Activated naive CD4-positive, alpha-beta T cell treated with anti-CD3 and anti-CD28 coated beads, Interleukin-2, amount 10 ng/mL, durations not matched to agents 7 days and 5 days (primary cell): ENCODE measurements at places on chromosomes 6 and 20.

- no peaks in the 10 kb centered on the region for H3K36me3 ChIP-seq
- H3K27me3 ChIP-seq: peaks cover 42% of the 10 kb centered on the region
- no peaks in the 10 kb centered on the region for H3K4me1 ChIP-seq
- H3K4me3 ChIP-seq: no peak overlapping the region
Measured at GRCh38 chr6:43972913-43973300, 154.3 kb downstream of the MRPL14 start.

- H3K27me3 ChIP-seq: no peaks in the 10 kb centered on the region
- no peaks in the 10 kb centered on the region for H3K4me1 ChIP-seq
- no peak overlapping the region for H3K27ac ChIP-seq
- no peaks in the 10 kb centered on the region for H3K36me3 ChIP-seq
- no peak for DNase-seq
Measured at GRCh38 chr6:145627451-145627850, 107.9 kb downstream of the EPM2A start.

DNA sequence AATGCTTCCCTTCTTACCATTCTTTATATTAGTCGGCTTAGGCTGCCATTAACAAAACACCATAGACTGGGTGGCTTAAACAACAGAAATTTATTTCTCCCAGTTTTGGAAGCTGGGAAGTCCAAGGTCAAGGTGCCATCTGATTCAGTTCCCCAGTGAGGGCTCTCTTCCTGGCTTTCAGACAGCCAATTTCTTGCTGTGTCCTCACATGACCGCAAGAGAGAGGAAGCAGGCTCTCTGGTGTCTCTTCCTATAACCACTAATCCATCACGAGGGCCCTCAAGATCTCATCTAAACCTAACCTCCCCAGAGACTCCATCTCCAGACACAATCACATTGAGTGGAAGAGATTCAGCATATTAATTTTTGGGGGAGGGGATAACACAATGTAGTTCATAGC lies 193.0 kb upstream of the SGK1 start:
- no peaks in the 10 kb centered on the region for H3K27me3 ChIP-seq
- H3K4me3 ChIP-seq: no peak overlapping the region
- H3K4me1 ChIP-seq: peaks cover 4% of the 10 kb centered on the region
- no peaks in the 10 kb centered on the region for H3K36me3 ChIP-seq

- H3K27ac ChIP-seq: no peak overlapping the region
- H3K36me3 ChIP-seq: peaks cover 8% of the 10 kb centered on the region
- no peak for DNase-seq
- no peak overlapping the region for H3K4me3 ChIP-seq
Measured at GRCh38 chr6:149004664-149005063, 257.8 kb downstream of the UST start.
